ENCODE measurements at places on chromosomes 1 and 21.

DNA sequence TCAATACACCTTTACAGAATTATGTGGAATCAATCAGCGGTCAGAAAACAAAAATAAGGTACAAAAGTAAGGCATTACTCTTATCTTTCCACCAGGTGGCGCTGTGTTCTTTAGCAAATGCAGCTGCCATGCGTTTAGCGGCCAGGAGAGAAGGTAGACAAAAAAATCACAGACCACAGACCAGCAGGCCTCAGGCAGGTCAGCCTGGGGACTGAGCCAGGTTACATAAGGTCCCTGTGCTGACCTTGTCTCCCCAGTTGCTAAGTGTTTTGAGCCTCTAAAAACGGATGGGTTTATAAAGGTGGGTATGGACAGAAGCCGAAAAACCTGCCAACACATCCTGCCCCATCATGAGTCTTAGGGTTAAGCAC, 2.8 kb downstream of the RGS16 start:
- DNase-seq: peak; percentile 64

GRCh38 chr1:171221665-171222591, 26.4 kb upstream of the FMO1 start:
- DNase-seq: no peak

DNA sequence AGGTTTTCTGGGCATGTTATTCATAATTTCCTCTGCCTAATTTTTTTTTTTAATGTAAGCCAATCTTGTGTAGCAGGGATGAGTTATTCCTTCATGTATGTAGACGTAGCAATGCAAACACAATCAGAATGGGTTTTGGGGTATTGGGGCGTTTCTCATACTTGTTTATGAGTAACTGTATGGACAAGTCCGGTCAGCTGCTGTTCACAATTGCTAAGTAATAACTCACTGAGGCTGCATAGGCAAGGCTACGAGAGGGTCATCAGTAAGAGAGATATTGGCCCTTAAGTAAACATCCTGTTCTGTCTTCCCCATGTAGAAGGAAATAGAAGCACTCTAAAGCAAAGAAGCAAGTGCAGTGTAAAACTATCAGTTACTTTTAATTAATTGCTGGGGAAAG, 9.5 kb upstream of the TARS2 start:
- no peak for DNase-seq

GRCh38 chr21:42809577-42810475, 69.5 kb downstream of the WDR4 start:
- no peak for DNase-seq

DNA sequence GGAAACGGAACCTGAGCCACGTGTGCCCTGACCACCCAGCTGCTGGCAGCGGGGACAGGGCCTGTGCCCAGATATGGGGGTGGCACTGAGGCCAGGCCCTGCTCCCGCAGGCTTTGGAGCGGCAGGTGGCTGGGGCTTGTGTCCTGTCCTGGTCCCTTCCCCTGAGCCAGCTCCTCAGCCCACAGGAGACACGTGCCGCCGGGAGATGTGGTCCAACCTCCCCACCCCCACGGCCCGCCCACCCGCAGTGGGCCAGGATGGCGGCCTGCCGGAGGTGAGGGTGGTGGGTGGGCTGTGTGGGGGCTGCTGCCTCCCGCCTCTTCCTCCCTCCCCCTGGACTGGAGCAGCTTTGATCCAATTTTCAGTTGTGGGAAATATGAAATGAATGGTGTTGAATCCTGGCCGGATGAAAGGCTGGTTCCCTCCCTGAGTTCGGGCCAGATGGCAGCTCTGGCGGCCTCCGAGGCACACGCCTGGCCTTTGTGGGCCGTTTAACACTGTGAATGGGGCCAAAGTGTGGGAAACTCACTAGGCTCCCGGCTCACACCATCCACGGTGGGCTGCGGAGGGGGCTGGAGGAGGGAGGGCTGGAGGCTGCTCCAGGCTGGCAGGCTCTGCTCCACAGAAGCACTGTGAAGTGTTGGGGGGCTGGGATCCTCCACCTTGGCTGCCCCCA, 2.6 kb upstream of the HES5 start:
- no peak for DNase-seq

DNA sequence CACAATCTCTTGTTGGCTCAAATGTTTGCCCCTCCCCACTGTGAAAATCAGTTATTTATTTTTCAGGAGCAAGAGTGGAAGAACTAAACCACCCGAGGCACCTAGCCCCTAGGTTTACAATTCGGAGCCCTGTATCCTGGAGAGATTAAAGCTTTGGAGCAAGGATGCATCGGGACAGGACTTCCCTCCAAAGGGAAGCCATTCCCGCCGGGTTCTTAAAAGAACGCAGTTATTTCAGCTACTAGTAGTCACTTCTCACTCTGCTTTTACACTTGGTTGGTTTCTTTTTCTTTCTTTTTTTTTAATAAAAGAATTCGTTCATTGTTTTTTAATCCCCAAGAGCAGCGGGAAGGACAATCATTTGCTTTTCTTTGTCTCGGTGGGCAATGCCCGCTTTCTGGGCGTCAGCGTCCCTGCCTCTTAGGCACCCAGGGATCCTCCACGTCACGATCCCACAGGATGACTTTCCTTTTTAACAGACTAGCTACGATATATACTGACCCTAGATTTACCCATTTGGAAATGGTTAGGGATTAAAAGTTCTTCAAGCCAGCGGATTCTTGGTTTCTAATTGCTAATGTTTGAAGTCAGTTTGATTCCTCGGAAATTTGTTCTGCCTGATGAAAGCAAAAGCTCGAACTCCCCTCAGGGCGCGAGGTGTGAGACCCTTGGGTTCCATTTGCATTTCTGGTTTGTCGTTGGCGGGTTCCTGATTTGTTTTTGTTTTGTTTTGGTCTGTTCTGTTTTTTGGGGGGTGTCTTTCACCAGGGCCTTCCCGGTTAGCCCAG, 9.0 kb downstream of the TBX15 start:
- no peak for DNase-seq

GRCh38 chr1:176820391-176821031, 344.0 kb downstream of the ASTN1 start:
- DNase-seq: no peak

GRCh38 chr1:234528074-234528865, 49.3 kb upstream of the TARBP1 start:
- no peak for DNase-seq

- DNase-seq: no peak
Observed at GRCh38 chr1:178354816-178355215, 141.9 kb downstream of the CLEC20A start.

DNA sequence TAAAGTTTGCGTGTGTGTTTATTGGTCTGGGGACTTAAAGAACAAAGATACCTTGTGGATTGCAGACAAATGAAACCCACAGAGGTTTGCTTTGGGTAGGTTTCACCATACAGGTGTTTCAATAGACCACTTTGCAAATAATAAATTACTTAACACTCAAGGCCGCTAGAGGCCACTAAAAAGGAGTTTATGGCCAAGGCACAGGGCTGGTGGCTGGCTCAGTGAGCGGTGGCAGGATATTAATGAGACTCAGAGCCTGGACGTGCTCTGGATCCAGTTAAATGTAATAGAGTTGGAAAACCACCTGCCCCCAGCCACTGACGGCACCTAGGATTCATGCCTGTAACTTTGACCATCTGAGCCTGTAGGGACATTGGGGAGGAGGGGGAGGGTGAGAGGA, 44.5 kb downstream of the LRRC38 start:
- DNase-seq: no peak

DNA sequence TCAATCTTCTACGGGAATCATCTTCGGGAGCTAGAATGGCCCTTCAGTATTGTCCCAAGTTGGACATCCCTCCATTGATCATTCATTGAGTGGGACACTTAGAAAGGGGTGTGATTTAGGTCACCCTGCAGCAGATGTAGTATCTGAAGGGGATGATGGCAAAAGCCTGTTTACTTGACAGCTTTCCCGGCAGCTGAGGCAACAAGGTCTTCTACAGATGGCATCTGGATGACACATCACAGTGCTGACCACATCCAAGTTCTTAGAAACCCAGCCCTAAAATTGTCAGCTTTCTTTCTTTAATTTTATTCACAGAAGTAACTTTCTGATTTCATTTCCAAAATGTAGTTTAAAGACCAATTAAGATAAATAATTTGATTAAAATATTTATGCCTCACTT, 150.3 kb downstream of the AMY1C start:
- DNase-seq: no peak

- no peak for DNase-seq
Observed at GRCh38 chr1:232393444-232394146, 236.3 kb downstream of the SIPA1L2 start.

DNA sequence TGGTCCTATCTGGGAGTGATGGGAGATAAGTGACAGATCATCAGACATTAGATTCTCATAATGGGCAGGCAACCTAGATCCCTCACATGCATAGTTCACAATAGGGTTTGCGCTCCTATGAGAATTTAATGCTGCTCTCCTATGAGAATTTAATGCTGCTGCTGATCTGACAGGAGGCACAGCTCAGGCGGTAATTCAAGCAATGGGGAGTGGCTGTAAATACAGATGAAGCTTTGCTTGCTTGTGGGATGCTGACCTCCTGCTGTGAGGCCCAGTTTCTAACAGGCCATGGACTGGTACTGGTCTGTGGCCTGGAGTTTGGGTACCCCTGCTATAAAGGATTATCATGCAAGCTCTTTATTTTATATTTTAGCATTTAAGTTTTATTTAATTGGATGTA, 72.0 kb downstream of the ZMYM4 start:
- no peak for DNase-seq

GRCh38 chr1:116454940-116455339, 81.9 kb downstream of the ATP1A1 start:
- DNase-seq: no peak

- no peak for DNase-seq
Observed at GRCh38 chr1:30699762-30700161, 23.6 kb downstream of the MATN1 start.

GRCh38 chr1:2585318-2586092, 1.1 kb upstream of the PRXL2B start:
- peak; percentile 72 for DNase-seq

DNA sequence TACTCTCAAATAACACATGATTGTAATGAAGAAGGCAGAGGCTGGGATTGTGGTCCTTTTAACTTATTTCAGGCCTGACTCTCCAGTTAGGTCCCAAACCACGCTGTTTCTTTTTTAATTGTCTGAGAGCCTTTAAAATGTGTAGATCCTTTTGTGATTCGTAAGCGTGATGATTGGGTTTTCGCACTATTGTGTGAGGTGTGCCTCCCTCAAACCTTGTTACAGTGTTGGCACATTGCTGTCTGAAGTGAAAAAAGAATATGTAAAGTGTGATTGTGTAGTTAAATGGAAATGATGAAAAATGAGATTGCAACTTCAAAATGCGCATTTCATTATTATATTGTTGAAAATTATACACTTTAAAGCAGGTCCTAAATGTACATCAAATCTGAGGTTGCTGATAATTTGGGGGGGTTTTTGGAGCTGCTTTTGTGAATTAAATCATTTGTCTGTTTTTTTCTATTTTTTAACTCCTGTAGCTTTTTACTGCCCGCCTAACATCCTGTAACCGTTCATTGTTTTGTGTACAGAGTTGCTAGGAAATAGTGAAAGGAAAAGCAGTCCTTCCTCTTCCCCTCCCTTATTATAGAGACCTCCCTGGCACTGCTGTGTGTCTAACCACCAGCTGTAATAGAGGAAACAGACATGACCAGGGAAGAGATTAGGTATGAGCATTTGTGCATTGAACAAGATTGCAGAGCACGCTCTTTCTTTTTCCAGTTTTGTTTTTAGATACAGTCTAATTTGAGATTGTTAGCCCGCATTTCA, 43.3 kb downstream of the IARS2 start:
- DNase-seq: no peak

DNA sequence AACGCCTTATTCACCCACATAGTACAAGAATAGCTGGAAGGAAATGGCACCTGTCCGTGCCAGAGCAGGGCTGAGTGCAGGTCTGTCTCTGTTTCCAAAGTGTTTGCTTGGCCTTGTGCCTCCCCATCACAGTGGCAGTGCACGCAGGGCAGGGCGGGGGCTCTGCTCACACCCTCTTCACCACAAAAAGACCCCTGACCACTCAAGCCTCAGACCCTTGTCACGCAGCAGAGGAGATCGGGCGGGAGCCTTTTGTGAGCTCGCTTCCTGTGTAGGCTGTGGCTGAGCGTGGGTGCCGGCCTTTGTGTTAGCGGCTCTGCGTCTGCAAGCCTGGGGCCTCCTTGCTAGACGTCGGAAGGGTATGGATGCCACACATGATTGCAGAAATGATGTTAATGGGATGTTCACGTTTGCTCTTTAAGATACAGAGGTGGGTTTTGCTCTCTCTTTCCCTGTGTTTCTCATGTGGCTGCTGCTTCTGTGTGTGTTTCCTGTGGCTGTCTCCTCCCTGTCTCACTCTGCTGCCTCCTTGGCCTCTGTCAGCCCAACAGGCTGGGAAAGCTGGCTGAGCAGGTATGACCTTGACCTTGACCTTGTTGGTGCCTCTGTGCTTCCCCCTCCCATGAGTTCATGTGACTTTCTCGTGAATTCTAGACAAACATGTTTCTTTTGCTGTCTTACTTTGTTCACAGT, 45.4 kb downstream of the S100B start:
- DNase-seq: peak; percentile 67

- no peak for DNase-seq
Observed at GRCh38 chr1:246383791-246384190, 123.3 kb downstream of the SMYD3 start.

GRCh38 chr1:156673387-156674121, 3.7 kb downstream of the NES start:
- no peak for DNase-seq

DNA sequence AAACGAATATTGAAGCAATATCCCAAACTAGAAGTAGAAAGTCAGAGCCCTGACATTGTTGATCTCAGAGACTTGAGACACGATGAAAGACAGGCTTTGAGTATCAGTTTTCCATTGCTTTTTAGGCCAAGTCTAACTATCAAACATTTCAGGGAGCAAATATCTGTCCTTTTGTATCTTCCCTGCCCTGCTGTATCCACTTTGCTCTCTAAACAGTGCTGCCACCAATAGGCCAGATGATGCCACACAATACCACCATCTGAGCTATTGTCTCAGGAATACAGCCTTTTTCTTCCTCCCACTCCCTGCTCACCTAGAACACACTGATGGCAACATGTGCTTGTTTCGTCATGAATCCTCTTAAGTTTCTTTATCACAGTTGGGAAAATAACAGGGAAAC, 62.6 kb upstream of the SPAG17 start:
- DNase-seq: no peak

DNA sequence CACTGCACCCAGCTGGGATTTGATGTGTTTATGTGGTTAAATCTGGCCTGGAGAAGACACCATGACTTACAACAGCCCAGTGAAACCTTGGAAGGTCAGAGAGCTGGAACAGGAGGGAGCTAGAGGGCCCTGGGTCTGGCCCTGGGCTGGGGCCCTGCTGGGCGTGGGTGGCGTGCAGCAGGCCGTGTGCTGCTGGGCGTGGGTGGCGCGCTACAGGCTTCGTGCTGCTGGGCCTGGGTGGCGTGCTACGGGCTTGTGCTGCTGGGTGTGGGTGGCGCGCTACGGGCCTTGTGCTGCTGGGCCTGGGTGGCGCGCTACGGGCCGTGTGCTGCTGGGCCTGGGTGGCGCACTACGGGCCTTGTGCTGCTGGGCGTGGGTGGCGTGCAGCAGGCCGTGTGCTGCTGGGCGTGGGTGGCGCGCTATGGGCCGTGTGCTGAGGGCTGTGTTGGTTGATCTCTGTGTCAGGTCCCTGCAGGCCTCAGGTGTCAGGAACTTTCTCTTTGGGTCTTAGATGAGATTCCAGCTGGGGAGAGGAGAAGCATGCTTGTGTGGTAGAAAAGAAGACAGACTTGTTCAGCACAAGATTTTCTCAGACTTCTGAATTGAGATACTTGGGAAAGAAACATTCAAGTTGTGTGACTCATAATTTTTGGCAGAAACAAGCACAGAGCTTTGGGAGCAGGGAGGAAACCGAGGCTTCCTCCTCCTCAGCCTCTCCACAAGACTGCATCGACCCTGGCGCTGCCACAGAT, 66.0 kb downstream of the COL18A1 start:
- DNase-seq: peak; percentile 53

GRCh38 chr1:68271596-68271995, 39.3 kb upstream of the WLS start:
- no peak for DNase-seq

Measured in activated T-cell treated with anti-CD3 and anti-CD28 coated beads, Interleukin-2, amount 50 U/mL, for 1 hour (primary cell).